ENCODE measurements at places on chromosomes 6 and 20.

DNA sequence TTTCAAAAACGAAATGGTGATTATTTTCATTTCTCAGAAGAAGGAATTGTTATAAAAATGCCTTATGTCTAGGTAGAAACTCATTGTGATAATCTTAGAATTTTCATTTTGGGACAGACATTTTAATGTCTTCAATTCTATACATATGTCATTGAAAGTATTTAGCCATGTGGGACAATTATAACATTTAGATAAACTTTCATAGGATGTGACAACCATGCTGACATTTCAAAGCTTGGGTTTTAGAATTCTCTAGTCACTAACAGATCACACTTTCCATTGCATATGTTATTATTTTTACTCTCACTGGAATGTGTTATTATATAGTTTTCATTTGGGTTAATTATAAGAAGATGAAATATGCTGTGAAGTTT is 4.9 kb downstream of the TAGAP start:
- peaks cover 53% of the 10 kb centered on the region for H3K4me1 ChIP-seq
- no peak for DNase-seq
- peak overlapping the region; percentile 76 for H3K27ac ChIP-seq
- H3K36me3 ChIP-seq, result peaks cover 83% of the 10 kb centered on the region
- no peaks in the 10 kb centered on the region for H3K27me3 ChIP-seq
- peak overlapping the region; percentile 91 for H3K4me3 ChIP-seq

DNA sequence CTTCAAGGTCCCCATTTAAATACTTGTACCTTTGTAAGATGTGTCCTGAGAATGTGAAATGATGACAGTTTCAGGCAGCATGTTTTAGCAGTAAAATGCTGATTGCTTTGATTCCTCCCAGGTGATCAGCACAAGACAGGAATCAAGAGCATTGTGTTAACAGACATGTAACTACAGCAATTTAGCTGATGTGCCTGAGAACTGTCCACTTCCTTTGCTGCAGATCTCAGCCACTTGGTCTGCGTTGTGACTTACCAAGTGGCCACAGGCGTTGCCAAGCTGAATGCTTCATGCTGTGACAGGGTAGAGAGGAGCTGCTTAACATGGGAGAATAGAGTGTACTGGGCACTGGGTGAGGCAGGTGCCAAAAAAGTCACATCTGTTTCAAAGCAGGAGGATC is 767.0 kb upstream of the POU3F2 start:
- H3K27ac ChIP-seq, result no peak overlapping the region
- H3K4me1 ChIP-seq, result no peaks in the 10 kb centered on the region
- H3K36me3 ChIP-seq, result no peaks in the 10 kb centered on the region

DNA sequence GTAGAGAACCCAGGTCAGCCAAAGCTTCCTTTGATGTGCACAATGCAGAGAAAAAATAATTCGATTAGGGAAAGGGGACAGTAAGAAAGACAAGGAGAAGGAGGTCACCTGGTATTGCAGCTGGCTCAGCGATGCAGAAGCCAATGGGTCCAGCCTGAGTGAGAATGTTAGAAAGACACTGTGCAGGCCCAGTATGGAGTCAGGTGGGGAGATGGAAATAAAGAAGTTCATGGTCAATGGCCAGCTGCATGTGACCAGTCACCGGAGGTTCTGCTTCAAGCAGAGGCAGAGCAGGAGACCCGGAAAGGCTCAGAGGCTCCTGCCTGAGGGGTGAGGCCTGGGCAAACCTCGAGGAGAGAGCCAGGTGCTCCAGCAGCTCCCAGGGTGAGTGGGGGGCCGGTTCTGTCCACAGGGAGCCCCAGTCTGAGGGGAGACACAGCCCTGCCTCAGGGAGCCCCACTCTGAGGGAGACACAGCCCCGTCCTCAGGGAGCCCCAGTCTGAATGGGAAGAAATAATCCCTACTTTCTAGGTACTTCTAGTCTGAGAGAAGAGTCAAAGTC is 51.3 kb downstream of the LRFN2 start:
- H3K4me1 ChIP-seq, result no peaks in the 10 kb centered on the region
- no peak overlapping the region for H3K27ac ChIP-seq
- H3K4me3 ChIP-seq, result no peak overlapping the region
- H3K27me3 ChIP-seq, result peaks cover 4% of the 10 kb centered on the region
- no peak for DNase-seq
- no peaks in the 10 kb centered on the region for H3K36me3 ChIP-seq

- H3K4me1 ChIP-seq, result no peaks in the 10 kb centered on the region
- H3K36me3 ChIP-seq, result no peaks in the 10 kb centered on the region
- DNase-seq, result no peak
- peaks cover 7% of the 10 kb centered on the region for H3K27me3 ChIP-seq
Observed at GRCh38 chr6:33609528-33609927, 11.6 kb upstream of the ITPR3 start.

DNA sequence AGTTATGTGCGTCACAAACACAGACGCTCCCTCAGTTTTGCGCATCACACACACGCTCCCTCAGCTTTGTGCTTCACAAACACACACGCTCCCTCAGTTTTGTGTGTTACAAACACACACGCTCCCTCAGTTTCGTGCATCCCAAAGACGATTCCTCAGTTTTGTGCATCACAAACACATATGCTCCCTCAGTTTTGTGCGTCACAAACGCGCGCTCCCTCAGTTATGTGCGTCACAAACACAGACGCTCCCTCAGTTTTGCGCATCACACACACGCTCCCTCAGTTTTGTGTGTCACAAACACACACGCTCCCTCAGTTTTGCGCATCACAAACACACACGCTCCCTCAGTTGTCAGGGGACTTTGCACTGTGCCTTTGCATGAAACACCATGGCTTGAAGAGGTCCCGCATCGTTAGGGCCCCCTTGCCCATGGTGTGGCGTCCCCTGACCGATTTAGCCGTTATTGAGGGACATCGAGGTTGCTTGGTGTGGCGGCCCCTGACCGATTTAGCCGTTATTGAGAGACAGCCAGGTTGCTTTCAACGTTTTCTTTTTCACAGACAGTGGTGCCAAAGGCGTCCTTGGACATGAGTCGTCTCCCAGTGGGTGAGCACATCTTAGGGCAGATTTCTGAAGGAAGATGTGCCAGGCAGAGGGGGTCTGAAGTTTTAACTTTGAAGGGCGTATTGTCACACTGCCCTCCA is 28.1 kb upstream of the MYT1 start:
- no peaks in the 10 kb centered on the region for H3K36me3 ChIP-seq
- DNase-seq, result no peak
- no peaks in the 10 kb centered on the region for H3K27me3 ChIP-seq
- H3K4me3 ChIP-seq, result no peak overlapping the region
- H3K4me1 ChIP-seq, result no peaks in the 10 kb centered on the region

GRCh38 chr6:3776881-3777507 is 25.5 kb upstream of the PXDC1 start:
- no peaks in the 10 kb centered on the region for H3K27me3 ChIP-seq
- no peaks in the 10 kb centered on the region for H3K4me1 ChIP-seq
- H3K27ac ChIP-seq, result no peak overlapping the region
- no peak overlapping the region for H3K4me3 ChIP-seq
- DNase-seq, result no peak
- no peaks in the 10 kb centered on the region for H3K36me3 ChIP-seq
